ENCODE measurements at places on chromosomes 11 and 22.
A peak's percentile ranks its signal among the peaks of the same experiment; 100 is the strongest.

- no peak for DNase-seq
Measured at GRCh38 chr11:69979632-69980031, 98.5 kb upstream of the ANO1 start.

DNA sequence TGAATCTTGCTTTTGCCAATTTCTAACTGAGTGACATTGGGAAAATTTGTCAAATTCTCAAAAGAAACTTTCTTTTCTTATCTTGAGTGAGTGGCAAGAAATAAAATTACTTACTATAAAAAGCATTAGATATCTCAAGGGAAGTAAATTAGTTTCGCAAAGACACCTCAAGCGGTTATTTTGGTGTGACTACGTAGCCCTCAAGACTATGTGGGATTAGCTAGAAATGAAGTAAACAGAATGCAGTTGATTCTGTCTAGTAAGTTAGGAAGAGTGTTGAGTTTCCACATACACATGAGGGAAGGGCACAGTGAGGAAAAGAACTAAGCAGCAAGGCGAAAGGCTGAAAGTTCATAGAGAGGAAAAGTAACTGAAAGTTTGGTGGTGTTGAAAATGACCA lies 28.3 kb upstream of the MS4A6A start:
- DNase-seq: no peak

DNA sequence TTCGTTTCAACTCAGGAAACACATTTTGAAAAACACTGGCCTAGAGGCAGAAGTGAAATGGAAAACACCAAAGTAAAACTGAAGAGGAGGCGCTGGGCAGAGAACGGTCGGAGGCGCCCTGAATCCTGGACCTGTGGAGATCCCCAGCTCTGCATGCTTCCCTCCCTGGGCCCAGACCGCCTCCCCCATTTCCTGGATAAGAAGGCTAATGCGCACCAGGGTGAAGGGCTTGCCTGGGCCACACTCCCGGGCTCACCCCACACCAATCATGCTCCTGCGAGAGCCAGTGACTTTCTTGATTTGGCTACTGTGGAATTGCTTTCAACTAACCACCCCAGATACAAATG lies 167.1 kb downstream of the CRYBB2 start:
- DNase-seq: no peak

DNA sequence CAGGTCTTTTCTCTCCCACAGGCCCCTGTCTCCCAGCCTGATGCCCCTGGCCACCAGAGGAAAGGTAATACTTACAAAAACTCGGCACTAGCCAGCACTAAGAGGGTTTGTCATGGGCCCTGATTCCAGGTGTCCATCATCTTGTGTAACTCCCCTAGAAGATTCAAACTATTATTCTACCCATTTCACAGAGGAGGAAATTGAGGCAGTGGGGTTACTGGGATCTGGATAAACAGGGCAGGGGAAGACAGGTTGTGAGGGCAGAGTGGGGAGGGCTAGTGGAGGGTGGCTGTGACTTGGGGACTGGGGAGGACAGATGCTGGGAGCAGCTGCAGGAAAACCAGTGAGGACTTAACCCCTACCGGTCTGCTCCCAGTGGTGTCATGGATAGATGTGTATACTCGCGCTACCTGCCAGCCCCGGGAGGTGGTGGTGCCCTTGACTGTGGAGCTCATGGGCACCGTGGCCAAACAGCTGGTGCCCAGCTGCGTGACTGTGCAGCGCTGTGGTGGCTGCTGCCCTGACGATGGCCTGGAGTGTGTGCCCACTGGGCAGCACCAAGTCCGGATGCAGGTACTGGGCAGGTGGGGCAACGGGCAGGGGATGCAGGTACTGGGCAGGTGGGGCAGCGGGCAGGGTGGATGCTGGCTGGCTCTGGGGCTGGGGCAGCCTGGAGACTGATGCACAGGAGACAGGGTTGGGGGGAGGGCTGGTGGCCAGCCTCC lies 1.2 kb downstream of the VEGFB start:
- peak; percentile 26 for DNase-seq

GRCh38 chr11:36090356-36091109 lies 146.7 kb downstream of the LDLRAD3 start:
- DNase-seq: no peak
